ENCODE measurements at places on chromosomes 12 and 14.

DNA sequence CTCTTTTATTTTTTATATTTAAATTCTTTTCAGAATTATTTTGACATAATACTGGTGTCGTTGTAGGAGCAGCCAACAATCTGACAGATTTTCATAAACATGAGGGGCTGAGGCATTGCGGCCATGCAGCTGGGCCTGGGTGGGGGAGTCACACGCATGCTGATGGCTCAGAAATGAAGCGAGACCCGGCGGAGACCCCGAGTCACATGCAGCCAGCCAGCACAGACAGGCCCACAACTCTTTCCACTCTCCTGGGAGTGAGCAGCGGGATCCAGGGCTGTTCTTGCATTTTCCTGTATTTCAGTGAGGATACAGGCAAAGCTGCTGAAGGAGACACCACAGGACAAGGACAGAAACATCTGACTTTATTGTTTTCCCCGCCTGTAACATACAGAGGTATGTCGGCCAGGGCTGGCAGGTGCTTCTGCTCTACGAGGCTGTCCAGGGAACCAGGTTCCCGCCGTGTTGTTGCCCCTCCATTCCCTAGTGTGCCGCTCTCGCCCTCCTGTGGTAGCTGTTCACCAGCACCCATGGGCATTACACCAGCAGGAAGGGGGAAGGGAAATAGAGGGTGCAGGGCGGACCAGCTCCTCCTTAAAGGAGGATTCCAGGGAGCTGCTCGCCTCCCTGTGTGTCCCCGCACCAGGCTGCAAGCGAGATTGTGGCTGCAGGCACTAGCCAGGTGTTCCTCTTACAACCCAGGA, 30.5 kb downstream of the FZD10 start:
- no peak for DNase-seq

- no peak for DNase-seq
These were observed 175.5 kb downstream of the CCDC59 start for GRCh38 chr12:82182601-82183190.

DNA sequence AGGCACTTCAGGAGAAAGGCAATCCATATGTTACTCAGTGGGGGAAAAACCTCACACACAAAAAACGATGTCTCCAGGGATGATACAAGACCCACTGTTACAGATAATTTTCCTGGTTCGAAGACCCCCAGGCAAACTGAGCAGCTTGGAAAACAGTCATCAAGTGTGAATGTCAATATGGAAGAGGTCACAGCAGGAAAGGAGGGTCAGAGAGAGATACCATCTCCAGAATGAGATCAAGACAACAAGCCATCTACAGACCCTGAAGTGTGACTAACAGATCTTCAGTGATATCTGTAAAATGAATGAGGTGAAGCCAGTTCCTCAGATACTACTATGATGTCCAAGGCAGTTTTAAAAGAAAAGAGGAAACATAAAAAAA, 28.6 kb downstream of the GNS start:
- no peak for DNase-seq

- no peak for DNase-seq
These were observed 1048.5 kb downstream of the SLC6A15 start for GRCh38 chr12:83864054-83864453.

DNA sequence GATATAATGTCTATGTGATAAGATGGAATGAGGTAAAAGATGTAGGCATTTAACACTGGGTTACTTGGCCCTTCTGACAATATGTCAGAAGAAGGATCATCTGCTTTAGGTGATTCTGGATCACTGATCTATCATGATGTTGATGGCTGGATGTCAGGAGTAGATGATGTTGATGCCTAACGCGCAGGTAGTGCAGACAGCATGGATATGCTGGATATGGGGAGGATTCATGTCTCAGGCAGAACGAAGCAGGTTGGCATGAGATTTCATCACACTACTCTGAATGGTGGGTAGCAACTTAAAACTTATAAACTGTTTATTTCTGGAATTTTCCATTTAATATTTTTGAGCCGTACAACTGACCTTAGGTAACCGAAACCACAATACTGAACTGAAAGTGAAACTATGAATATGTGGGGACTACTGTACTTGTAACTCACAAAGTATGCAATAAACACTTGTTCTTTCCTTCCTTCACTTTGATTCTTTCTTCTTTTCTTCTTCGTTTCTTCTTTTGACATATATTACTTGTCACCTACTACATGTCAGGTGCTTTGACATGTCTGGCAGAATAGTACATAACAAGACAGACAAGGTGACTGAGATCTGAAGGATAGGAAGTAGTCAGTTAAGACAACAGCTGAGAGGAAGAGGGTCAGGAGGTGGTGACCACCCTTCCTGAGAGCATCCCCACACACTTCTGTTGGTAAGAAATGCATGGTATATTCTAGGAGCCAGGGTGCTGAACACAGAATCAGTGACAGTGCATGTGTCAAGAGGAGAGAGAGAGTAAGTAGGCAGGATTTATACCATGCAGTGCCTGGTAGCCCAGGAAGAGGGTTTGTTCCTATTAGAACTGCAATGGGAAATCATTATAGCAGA, 238.8 kb downstream of the PPFIA2 start:
- peak; percentile 59 for DNase-seq
